ENCODE measurements at places on chromosomes 4 and X.

DNA sequence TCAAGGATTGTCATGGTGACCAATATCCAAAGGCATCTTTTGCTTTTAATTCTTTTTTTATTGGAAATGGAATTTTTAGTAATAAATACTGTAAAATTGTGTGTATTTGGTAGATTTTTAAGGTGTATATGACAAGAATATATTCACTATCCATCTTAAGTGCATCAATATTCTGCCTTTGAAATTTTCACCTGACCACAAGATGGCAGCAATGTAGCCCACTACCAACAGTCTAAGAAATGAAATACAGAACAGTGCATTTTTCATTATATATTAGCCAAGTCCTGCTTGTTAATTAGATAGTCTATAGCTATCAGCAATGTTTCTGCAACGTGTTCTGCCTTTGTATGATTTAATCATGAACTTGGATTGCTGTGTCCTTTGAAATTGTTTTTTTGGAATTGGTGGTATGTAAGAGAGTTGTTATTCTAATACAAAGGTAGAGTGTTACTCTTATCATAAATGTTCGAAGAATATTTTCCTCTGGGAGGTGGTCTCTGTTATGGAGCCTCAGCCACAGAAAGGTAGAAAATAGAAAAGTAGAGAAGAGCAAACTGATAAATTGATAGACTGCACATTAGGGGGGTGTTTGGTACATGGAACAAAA, 38.2 kb downstream of the HPGDS start:
- H3K36me3 ChIP-seq, result no peaks in the 10 kb centered on the region
- DNase-seq, result peak; percentile 33
- no peak overlapping the region for H3K27ac ChIP-seq
- peaks cover 21% of the 10 kb centered on the region for H3K4me1 ChIP-seq

DNA sequence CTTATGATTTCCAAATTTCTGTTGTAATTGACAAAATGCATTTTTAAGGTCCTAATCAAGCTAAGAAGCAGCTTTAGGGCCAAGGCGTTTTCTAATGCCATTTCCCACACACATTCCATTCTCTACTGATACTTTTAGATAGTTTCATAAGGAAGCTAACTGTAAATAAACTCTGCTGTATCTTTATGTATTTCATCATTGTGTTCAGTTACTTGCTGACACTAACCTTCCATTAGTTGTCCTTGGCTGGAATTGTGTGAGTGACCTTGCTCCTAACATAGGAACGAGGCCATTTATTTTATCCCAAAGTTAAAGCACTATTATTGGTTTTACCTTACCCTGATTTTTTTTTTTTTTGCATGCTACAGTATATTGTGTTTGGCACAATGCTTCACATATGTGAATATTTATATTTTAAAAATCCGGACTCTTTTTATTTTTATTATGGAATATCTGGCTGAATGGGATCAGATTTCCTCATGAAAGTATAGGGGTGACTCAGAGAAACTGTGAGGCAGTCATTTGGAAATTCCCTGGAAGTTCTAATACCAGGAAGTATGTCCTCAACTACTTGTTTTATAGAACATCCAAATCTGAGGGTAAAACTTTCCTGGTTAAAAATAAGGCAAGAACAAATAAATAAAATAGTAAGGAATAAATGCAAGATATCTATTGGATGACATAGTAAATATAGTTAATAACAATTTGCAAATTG, 62.7 kb upstream of the SORBS2 start:
- peaks cover 1% of the 10 kb centered on the region for H3K4me1 ChIP-seq
- no peak for DNase-seq
- H3K27ac ChIP-seq, result no peak overlapping the region
- no peak overlapping the region for H3K4me3 ChIP-seq

DNA sequence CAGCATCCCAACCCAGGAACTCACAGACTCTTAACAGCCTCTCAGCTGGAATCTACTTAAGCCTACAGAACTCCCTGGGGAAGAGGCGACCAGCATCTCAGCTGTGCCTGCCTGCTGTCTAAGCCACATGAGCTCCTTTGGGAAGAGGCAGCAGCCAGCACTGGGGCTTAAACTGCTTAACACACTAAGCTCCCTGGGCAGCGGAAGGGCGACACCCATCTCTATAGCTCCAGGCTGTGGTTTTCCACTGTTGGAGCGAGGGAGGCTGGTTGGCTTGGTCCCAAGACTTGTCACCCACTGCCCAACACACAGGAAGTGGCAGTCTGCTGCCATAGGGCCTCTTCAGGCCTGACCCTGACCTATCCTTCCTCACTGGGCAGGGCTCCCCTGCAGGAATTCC, 1544.1 kb upstream of the ADGRL3 start:
- no peaks in the 10 kb centered on the region for H3K27me3 ChIP-seq
- no peaks in the 10 kb centered on the region for H3K36me3 ChIP-seq
- no peak for DNase-seq
- no peak overlapping the region for H3K4me3 ChIP-seq

DNA sequence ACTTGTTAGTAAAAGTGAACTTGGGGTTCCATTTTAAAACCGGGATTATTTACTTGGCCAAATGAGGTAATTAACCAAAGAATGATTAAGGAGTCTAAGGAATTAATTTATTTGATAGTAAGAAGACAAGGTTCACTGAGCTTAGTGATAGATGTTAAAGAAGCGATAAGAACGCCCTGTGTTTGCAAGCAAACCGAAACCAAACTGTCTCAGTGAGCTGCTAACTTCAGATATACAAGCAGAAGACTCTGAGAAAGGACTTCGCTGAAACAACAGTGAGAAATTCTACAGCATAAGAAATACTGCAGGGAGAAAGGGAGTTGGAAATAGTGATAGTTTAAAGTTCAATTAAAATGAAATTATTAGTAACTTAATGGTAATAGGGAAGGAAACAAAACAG, 37.6 kb upstream of the SHISA3 start:
- H3K4me1 ChIP-seq, result no peaks in the 10 kb centered on the region
- no peaks in the 10 kb centered on the region for H3K27me3 ChIP-seq
- H3K27ac ChIP-seq, result no peak overlapping the region
- no peaks in the 10 kb centered on the region for H3K36me3 ChIP-seq

GRCh38 chr4:103307453-103308247, 109.5 kb upstream of the CENPE start:
- no peaks in the 10 kb centered on the region for H3K36me3 ChIP-seq
- H3K27me3 ChIP-seq, result peaks cover 3% of the 10 kb centered on the region
- no peak overlapping the region for H3K27ac ChIP-seq
- peaks cover 8% of the 10 kb centered on the region for H3K4me1 ChIP-seq

Measured in endothelial cell (in vitro differentiated cells).